ENCODE measurements at places on chromosomes 16 and 17. TPM values are rescaled to one million over a fixed set of nuclear protein-coding genes. Genes with fewer than 3 reads are reported as not detected.

Gene SRL
- not detected for total RNA-seq

DNA sequence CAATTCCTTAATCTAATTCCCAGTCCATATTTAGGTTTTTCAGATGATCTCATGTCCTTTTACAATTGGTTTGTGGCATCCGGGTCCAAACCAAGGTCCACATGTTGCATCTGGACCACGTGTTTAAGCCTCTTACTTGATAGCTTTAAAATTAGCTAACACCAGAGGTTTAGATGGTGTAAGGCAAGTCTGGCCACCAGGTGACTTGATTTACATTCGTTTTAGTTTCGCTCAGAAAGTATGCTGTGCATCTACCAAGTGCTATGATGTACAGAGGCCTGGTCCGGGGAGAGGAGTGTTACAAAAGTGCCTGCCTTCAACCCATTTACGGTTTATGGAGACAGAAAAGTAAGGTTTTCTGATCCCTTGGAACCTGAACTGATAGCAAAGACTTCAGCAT, 878 bp upstream of the DNAJA2 start:
- DNase-seq: no peak
- peaks cover 10% of the 10 kb centered on the region for H3K36me3 ChIP-seq
- no peaks in the 10 kb centered on the region for H3K27me3 ChIP-seq
- H3K4me3 ChIP-seq: peak overlapping the region; percentile 87
- H3K27ac ChIP-seq: 0 out of 2 replicates have a peak overlapping the region, but pooled peaks have one; percentile 52
- H3K4me1 ChIP-seq: peaks cover 34% of the 10 kb centered on the region

DNA sequence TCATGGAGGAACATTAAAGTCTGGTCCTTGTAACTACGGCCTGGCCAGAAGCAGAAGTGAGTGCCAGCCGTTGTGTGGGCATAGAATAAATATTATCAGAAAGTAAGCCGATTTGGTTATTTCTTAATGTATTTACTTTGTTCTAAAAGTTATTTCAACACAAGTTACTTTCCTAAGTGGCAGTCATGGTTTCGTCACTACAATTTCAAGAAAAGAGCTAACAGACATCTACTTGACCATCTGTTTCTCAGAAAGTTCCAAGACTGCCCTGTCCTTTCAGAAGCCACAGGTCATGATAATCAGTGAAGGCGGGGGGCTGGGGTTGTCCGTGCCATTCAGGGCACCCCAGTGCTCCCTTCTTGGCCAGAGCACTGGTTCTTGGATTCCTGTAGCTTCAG, 14.9 kb upstream of the FASN start:
- no peak for DNase-seq
- H3K27ac ChIP-seq: no peak overlapping the region
- H3K27me3 ChIP-seq: no peaks in the 10 kb centered on the region
- peaks cover 10% of the 10 kb centered on the region for H3K4me1 ChIP-seq
- no peaks in the 10 kb centered on the region for H3K36me3 ChIP-seq
- H3K4me3 ChIP-seq: no peak overlapping the region

GRCh38 chr17:31900877-31901276, 631 bp downstream of the UTP6 start:
- H3K4me3 ChIP-seq: peak overlapping the region; percentile 97
- H3K27me3 ChIP-seq: no peaks in the 10 kb centered on the region
- peak; percentile 13 for DNase-seq
- H3K27ac ChIP-seq: peak overlapping the region; percentile 47
